ENCODE measurements at places on chromosomes 11 and 22.

DNA sequence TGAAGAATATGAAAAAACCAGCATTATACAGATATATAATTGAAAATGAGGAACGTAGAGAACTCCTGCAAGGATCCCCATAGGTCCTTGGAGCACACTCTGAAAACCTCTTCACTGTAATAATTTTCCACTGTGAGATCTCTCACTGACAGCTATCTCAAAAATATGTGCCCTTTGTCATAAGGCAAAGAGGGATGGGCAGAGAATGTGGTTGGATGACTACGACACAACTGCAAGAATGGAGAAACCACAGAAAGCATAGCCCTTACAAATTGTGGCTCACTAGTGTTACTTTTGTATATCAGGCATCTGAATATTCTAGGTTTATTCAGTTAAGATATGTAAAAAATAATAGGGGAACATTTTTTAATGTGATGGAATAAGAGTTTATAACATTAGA is 7.9 kb upstream of the CTSC start:
- no peak for DNase-seq

DNA sequence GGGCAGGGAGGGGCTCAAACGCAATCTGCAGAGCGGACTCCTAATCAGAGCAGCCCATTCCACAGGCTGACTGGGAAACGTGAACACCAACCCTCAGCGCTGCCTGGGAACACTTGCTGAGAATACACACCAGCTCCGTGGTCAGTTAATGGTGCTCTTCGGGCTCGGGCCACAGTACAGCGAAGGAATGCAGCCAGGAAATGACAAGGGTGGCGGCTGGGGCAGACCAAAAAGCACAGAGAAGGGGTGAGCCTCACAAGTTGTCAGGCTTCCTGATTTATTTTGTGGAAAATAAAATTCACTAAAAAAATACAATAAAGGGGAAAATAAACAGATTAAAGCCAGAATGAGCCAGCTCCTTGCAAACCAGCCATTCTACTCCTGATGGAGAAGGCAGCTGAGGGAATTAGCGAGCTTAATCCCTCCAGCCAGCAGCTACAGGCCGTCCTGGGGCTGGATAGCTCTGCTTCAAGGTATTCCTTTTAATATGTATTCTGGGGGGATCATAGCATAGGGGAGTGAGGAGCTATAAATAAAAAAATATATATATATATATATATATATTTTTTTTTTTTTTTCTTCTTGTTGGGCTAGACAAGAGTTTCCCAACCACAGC is 165.5 kb upstream of the NTM start:
- DNase-seq, result no peak

- DNase-seq, result peak; percentile 56
Measured at GRCh38 chr11:64864473-64865285, 13.7 kb downstream of the EHD1 start.

- no peak for DNase-seq
Measured at GRCh38 chr11:122209619-122210366, 93.8 kb upstream of the BLID start.

DNA sequence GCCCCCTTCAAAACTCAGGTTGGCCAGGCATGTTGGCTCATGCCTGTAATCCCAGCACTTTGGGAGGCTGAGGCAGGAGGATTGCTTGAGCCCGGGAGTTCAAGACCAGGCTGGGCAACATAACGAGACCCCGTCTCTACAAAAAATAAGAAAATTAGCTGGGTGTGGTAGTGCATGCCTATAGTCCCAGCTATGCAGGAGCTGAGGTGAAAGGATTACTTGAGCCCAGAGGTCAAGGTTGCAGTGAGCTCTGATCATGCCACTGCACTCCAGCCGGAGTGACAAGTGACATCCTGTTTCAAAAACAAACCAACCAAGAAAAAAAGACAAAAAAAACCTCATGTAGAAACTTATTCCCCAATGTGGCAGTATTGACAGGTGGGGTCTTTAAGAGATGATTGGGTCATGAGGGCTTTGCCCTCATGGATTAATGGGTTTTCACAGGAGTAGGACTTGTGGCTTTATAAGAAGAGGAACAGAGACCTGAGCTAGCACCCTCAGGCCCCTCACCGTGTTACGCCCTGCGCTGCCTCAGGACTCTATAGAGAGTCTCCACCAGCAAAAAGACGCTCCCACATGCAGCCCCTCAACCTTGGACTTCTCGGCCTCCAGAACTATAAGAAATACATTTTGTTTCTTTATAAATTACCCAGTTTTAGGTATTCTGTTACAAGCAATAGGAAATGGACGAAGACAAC is 22.3 kb downstream of the LAYN start:
- DNase-seq, result no peak

GRCh38 chr11:33772300-33772699 is 2.0 kb downstream of the FBXO3 start:
- no peak for DNase-seq

DNA sequence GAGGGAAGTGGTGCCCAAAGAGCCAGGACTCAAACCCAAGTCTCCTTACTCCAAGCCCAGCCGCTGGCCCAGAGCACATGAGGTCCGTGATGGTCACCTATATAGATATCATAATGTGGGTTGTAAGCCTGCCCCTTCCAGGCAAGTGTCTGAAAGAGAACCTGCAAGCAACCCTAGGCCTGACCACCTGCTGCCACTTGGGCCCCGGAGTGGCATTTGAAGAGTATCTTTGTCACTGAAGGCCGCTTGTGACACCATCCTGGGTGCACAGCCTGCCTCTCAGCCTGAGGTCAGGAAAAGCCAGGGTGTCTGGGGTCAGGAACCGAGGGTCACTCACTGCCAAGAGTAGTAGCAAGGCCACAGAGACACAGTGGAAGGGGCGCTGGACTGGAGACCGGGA is 32.4 kb downstream of the OTOG start:
- DNase-seq, result no peak

- no peak for DNase-seq
Measured at GRCh38 chr11:90288212-90288821, 65.5 kb upstream of the CHORDC1 start.

- no peak for DNase-seq
Measured at GRCh38 chr11:96037405-96037949, 113.6 kb upstream of the MTMR2 start.

DNA sequence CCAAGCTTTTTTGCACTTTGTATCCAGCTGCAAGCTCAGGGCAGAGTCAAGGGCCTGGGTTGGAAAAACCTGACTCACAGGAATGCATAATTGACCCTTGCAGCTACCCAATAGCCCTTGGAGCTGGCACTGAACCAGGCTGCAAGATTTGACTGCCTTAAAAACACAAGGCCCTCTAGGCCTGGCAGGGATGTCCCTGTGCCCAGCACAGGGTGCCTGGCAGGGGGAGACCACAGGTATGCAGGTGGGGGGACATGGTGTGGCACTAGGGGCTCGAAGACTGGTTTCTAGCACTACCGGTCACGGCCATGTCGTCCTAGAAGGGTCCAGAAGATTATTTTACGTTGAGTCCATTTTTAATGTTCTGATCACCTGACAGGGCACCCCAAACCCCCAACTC is 30.2 kb downstream of the SBF1 start:
- no peak for DNase-seq

- no peak for DNase-seq
Measured at GRCh38 chr11:64763526-64764039, 3.8 kb upstream of the PYGM start.

GRCh38 chr22:38171927-38172831 is 9.5 kb downstream of the PLA2G6 start:
- DNase-seq, result no peak

DNA sequence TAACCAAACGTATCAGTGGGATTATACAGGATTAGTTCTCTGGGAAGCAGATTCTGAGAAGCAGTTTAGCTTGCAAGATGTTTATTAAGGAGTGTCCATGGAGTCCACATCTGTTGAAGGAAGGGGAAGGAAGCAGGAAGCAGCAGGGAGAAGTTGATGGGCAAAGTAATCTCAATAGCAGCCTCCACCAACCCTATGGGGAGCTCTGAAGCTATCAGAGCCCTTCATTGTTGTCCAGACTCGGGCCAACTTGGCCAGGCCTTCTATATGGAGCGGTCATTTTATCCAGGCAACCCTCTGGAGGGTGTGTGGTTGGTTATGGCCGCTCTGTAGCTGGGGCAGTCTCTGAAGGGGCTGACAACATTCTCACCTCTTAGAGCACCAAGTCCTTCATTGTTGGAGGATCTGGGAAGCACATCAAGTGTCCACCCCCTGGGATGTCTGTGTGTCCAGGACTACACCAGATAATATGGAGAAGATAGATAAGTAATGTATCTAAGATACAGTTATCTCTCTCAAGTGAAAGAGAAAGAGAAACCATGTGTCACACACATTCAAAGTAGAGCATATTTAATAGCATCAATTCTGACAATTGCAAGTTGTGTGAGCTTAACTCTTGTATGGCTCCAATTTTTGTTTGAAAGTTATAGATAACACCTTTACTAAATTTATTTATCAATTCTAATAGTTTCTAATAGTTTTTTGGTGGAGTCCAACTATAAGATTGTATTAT is 101.7 kb upstream of the TRIM77 start:
- no peak for DNase-seq

DNA sequence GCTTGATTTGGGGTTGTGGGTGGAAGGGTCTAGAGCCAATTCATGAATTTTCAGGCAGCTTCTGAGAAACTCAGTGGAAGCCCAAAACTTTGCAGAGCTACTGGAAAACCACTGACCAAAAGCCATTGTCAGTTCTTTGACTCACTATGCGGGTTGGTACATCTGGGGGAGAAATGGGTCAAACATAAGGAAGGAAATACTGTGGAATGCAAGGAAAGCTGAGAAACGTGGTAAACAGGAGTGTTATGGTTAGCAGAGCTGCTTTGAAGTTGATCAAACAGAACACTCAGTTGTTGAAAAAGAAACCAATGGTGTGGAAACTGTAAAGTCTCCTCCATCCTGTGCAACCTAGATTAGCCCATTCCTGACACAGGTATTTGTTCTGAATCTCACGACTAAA is 6.3 kb upstream of the ABTB2 start:
- no peak for DNase-seq

DNA sequence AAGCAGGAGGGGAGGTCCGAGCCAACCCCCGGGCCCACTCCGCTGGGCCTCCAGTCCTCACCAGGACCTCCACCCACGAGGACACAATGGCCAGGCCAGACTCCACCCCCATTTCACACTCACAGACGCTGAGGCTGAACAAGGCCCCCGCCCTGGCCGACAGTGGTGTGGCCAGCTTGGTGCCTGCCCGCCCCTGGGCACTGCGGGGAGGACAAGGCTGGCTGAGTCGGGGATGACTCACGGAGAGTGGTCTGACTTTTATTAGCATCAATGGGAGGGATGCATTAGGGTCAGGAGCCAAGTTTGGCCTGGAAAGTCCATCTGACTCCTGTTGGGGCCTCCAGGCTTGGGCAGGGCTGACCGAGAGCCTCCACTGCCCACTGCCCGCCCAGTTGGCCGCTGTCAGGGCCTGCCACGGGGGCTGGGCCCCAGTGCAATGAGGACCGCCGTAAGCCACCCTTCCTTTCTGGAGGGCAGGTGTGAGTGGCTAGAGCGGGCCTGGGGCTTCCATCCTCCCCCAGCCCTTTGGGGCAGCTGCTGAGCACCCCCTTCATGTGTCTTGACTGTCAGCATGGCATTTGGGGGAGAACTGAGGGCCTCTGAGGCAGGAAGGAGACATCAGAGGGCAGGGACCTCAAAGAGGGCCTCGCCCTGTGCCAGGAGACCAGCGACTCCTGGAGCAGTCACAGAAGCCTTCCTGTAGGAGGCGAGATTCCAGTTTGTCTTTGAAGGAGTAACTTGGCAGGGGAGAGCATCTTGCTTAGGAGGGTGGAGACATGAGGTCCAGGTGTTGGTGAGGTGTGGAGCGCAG is 10.6 kb downstream of the TSPAN32 start:
- no peak for DNase-seq

- no peak for DNase-seq
Measured at GRCh38 chr11:13210424-13210823, 67.2 kb upstream of the BMAL1 start.

DNA sequence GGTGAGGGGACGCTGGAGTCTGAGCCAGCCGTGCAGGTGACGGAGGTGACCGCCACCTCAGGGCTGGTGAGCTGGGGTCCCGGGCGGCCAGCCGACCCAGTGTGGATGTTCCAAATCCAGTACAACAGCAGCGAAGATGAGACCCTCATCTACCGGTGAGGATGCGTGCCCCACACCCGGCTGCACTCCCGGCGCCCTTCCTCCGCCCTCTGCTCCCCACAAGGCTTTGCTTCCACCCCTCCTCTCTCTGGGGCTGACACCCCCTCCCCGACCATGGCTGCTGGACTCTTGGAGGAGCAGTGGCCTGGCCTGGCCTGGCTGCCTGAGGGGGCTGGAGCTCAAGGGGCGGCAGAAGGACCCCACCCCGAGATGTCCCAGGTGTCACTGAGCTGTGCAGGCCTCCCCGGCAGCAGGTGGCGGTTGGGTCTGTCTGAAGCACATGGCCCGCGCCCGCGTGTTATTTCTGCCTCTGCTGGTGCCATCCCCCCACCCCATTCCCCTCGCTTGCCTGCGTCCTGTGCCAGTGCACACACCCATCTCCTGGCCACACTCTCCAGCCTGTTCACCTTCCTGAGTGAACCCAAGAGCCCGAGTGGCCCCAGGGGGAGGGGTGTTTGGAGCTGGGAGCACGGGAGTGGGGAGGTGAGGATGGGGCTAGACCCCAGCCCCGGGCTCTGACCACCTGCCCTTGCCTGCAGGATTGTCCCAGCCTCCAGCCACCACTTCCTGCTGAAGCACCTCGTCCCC is 2.2 kb downstream of the LRFN4 start:
- no peak for DNase-seq

- no peak for DNase-seq
Measured at GRCh38 chr11:123434262-123434661, 4.2 kb downstream of the GRAMD1B start.

GRCh38 chr11:4680341-4680740 is 17.3 kb downstream of the OR51E2 start:
- DNase-seq, result no peak

- DNase-seq, result no peak
Measured at GRCh38 chr11:57901756-57902155, 121.9 kb upstream of the OR9Q1 start.

DNA sequence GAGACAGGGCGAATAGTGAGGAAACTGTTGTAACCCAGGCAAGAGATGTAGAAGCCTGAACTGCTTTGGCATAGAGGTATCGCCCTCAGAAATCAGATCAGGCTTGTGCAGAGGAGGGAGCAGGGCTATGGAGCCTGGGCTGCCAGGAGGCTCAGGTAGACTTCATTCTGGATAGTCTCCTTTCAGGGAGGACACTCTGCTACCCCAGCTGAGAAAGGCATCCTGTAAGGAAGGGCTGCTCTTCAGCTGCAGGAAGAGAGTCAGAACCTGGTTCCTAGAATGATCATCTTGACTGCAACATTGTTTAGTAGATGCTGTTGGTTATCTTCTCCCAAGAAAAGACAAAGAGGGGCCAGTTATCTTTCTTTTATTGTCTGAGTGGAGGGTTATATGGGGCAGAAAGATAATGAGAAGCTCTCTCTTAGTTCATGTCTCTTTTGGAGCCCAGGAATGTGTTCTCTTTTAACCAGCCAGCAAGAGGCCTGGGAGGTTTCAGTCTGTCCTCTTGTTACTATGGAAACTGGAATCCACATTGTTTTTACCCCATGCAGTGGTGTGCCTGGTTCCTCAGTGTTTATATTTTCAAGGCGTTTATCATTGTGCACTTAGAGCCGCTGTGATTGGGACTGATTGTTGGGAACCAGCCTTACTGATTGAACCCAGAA is 95.7 kb downstream of the STIM1 start:
- no peak for DNase-seq
